ENCODE measurements at places on chromosomes 1 and 21.

DNA sequence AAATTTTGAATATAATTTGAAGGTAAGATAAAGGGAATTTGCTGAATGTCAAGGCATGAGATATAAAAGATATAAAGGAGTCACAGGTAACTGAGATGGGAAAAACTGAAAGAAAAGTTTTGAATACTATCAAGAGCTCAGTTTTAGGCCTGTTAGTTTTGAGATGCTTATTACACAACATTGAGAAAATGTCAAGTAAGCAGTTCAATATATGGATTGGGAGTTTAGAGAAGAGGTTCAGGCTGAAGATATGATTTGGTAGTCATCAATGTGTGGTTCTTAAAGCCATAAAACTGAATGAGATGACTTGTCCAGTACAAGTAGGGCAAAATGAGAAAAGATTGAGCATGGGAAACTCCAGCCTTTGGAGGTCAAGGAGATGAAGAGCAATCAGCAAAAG is 4.7 kb upstream of the RNPC3 start:
- DNase-seq: no peak

- no peak for DNase-seq
These were observed 78.0 kb downstream of the LBR start for GRCh38 chr1:225349826-225350225.

- DNase-seq: no peak
These were observed 147.0 kb upstream of the DNAH14 start for GRCh38 chr1:224782281-224783000.

GRCh38 chr1:185938396-185938795 is 204.2 kb downstream of the HMCN1 start:
- no peak for DNase-seq

DNA sequence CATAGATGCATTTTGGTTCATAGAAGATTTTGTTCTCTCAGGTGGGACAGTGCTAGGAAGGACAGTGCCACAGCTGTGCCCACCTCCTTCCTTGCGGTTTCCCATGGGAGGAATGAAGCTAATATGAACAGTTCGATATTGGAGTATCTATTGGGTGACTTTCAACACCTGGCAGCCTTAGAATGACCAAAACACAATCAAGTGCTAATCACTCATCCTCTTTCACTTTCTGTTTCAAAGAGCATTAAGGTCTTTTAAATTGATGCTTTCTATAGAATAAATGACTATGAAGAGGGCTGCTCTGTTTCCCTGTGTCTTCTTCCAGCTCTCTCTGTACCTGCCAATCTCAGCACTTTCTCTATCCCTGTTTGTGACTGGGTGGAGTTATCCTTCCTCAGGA is 784.0 kb downstream of the MRPL39 start:
- DNase-seq: no peak

DNA sequence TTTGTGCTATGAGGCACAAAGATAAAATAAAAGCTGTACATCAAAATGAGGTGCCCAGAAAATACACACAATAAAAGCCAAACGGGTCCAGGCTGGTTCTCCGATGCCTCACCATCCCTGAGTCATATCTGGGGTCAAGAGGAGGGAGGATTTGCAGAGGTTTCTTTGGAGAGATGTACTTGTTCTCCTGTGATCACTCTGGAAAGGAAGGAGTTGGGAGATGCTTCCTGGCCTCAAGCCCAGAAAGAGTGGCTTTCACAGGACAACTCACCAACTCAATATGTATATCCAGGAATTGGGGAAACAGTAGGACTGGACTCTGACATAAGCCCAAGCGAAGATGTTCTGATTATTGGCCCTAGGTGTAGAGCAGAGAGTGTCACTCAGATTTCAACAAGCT is 51.9 kb downstream of the DIPK1A start:
- DNase-seq: no peak

- DNase-seq: no peak
These were observed 9.2 kb upstream of the XCL2 start for GRCh38 chr1:168552961-168553360.

DNA sequence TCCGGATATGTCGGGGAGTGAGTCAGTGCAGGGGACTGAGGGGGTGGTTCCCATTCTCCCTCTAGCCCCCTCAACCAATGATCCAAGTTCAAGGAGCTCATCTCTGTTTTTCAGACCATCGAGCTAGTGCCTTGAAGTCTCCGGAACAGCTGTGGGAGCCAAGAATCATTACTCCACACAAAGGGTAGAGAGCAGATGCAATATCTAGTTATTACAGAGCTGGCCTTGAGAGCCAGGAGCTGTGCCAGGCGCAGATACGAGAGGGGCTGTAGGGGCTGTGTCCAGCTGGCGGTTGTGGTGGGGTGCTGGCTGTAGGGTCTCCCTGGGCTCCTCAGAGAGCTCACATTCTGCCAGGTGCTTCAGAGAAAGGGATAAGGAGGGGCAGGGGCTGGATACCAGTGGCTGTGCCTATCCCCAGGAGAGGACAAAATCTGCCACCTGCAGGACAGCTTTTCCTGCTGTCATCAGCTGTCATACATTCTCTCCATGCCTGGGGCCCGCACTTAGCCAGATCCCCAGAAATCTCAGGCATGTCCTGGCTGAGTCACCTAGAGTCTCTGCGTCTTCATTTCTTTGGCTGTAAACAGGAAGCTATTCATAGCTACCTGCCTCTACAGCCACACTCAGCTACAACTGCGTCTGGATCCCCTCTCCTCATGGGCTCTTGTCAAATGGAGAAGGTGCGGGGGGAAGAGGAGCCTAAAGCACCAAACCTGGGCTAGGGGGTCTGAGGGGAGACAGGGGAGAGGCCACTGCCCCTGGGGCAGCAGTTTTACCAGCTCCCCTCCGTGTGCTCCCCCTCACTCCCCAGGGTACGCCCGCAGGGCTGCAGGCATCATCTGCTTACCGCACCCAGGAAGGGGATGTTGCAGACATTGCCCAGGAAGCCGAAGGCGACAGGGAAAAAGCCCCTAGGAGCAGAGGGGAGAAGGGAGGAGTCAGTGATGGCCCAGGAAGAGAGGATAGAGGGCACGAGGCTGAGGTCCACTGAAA is 2.4 kb upstream of the KISS1 start:
- no peak for DNase-seq

All from lower lobe of right lung (tissue), 2 donors.